ENCODE measurements at places on chromosomes 12 and 14.

GRCh38 chr14:91409928-91410718 lies 7.5 kb downstream of the CCDC88C start:
- peak; percentile 37 for DNase-seq

DNA sequence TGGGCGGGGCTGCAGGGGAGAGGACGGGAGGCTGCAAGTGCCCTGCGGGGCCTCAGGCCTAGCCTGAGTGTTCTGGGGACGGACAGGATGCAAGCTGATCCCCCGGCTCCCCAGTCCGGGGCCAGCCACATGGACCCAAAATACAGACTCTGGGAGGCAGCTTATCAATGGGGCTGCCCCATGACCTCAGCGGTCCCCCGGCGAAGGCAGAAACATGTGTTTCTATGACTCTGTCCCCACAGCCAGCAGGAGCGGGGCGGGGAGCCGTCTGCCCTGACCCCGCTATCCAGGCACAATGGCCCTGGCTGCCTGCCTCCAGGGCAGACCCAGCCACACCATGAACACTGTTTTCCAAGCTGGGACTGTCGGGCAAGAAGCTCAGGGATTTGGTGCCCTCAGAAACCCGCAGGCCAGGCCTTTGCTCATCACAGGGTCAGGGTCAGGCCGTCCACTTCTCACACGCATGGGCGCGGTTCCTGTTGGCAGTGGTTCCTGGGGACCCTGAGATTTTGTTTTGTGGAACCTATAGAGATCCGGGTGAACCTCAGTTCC lies 75.0 kb downstream of the RFLNA start:
- no peak for DNase-seq

DNA sequence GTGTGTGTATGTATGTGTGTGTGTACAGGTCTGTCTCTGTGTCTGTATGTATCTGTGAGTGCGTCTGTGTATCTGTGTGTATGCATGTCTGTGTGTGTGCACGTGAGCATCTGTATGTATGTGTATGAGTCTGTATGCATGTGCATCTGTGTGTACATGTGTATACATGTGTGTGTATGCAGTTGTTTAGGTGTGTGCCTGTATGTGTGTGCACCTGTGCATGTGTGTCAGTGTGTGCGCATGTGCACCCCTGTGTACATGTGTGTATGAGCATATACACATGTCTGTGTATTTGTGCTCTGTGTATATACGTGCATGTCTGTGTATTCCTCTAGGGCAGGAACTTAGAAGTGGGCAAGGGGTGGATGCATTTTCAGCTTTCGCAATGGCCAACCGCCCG lies 116.0 kb downstream of the TMEM132C start:
- DNase-seq, result no peak

DNA sequence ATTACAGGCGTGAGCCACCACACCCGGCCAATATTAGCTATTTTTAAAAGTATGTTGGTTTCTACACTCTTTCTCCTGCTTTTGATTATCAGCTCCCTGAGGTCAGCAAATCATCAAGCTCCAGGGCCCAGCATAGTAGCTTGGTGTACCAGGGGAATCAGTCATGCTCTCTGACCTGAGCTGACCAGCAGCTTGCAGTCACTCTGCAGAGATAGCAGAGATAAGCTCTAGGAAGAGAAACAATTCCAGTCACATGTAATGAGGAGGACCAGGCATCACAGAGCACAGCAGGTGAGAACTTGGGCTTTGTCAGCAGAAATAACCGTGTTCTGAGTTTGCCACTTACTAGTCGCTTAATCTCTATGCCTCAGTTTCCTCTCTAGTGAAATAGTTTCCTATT lies 8.5 kb downstream of the PLEKHD1 start:
- DNase-seq, result no peak

- DNase-seq, result no peak
Measured at GRCh38 chr14:90355540-90356518, 24.1 kb upstream of the NRDE2 start.

- no peak for DNase-seq
Measured at GRCh38 chr14:106129274-106129673, 602.9 kb downstream of the TMEM121 start.

DNA sequence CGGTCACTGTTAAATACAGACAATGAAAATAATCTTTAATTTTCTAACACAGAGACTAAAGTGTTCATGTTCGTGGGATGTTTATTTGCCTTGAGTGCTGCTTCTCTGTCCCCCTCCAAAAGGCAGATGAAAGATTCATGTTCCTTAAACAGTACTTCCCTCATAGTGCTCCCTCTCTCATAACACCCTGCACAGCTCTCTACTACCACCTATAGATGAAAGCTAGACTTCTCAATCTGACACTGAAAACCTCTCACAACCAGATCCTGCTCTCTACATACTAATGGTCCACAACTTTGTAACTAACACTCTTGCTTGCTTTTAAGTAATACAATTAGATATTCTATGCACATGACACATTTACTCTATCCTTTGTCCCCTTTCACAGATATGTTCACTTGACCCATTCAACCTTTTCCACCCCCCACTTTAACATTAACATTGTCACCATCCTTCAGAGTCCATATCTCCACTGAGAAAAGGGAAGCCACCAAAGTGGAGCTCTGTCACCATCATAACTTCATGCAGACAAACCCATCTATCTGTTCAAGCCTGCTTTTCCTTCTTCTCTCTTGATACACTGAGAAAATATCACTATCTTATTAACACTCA lies 266.4 kb upstream of the USP15 start:
- DNase-seq, result no peak

DNA sequence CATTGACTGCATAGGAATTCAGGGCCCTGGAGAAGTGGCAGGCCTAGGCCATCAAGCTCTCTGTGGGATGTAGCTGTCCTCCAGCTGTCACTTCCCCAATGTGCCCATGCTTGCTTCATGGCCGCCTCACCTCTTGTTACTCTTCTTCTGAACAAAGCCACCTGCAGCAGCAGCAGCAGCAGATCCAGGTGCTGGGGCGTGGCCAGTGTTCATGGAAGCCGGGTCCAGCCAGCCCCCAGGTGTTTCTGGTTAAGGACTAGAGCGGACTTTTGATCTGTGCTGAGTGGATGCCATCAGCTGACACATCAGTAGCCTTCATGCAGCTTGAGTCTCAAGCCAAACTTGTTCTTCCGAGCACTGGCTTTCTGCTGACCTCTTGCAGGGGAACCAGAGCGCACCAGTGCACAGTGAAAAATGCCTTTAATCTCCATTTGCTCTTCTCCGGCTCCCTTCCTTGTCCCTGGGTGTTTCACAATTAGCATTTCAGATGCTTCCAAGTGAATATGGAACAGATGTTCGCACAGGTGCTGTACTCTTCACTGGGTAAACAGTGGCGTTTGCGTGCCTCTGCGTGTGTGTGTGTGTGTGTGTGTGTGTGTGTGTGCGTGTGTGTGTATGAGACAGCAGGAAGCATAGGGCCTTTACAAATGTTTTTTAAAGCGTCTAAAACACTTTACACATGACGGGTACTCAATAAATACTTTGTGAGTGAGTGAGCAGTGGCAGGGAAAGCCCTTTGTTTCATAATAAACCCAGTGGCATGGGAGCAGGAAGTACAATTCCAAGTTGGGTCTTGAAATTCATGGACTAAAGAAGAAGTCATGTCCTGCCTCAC lies 20.1 kb downstream of the TPCN1 start:
- DNase-seq, result no peak

- DNase-seq, result no peak
Measured at GRCh38 chr14:52108823-52109222, 40.0 kb upstream of the NID2 start.

- no peak for DNase-seq
Measured at GRCh38 chr12:7834701-7835100, 38.0 kb downstream of the SLC2A14 start.

DNA sequence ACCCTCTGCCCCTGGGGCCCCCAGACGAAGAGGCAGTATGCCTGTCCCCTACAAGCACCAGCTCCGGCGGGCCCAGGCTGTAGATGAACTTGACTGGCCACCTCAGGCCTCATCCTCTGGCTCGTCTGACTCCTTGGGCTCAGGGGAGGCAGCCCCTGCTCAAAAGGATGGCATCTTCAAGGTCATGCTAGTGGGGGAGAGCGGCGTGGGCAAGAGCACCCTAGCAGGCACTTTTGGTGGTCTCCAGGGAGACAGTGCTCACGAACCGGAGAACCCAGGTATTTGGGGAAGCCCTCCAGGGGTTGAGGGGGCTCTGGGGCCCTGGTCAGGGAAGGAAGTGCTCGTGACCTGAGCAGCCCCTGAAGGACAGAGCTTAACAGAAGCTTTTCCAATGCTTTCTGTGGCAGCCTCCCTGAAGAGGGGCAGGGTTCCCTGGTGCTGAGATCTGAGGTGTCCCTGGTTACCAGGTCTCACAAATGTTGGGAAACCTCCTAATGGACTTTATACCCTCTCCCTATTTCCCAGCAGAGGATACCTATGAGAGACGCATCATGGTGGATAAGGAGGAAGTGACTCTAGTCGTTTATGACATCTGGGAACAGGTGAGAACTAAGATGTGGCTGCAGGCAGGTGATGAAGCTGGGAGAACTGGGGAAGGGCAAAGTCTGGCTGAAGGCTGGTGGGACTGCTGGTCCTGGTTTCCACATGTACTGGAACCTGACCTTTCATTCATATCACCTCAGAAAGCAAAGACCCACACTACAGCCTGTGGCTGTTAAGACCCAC lies 1.9 kb downstream of the REM2 start:
- DNase-seq, result no peak

GRCh38 chr12:96045566-96045965 lies 10.2 kb upstream of the LTA4H start:
- DNase-seq, result no peak

DNA sequence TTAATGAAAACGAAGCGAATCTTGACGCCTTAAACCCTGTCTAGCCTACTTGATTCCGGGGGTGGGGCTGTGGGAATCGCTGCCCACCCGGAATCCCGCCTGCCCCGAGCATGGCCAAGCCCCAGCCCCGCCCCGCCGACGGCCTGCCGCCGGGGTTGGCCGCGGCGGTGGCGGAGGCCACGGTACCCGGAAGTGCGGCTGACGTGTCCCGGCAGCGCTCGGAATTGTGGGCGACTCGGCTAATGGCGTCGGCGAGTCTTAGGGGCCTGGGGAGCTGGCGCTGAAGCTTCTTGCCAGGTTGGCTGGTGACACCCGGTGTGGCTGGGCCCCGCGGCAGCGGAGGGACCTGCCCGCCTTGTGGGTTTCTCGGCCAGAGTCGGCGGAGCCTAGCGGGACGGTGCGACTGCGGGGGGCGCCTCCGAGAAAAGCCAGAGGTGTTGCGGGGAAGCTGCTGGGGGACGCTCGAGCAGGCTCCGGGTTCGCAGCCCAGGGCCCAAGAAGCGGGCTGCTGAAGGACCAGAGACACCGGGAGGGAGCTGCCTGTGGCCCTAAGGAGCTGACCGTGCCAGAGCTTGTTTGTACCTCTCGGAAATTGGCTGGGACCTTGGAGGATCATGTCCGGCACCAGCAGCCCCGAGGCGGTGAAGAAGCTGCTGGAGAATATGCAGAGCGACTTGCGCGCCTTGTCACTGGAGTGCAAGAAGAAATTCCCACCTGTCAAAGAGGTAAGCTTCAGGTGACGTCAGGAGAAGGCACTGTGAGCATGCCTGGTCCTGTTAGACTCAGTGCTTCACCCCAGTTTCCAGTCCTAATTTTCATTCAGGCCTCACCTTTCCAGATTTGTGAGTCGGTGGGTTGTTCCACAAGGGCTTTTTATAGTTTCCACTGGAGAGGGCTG lies at the start of gene MON2:
Gene MON2 (plus strand): TSS at position 233 of the 898 bp plus-strand sequence. CDS start 382 bp downstream, at position 615.
- peak; percentile 86 for DNase-seq

DNA sequence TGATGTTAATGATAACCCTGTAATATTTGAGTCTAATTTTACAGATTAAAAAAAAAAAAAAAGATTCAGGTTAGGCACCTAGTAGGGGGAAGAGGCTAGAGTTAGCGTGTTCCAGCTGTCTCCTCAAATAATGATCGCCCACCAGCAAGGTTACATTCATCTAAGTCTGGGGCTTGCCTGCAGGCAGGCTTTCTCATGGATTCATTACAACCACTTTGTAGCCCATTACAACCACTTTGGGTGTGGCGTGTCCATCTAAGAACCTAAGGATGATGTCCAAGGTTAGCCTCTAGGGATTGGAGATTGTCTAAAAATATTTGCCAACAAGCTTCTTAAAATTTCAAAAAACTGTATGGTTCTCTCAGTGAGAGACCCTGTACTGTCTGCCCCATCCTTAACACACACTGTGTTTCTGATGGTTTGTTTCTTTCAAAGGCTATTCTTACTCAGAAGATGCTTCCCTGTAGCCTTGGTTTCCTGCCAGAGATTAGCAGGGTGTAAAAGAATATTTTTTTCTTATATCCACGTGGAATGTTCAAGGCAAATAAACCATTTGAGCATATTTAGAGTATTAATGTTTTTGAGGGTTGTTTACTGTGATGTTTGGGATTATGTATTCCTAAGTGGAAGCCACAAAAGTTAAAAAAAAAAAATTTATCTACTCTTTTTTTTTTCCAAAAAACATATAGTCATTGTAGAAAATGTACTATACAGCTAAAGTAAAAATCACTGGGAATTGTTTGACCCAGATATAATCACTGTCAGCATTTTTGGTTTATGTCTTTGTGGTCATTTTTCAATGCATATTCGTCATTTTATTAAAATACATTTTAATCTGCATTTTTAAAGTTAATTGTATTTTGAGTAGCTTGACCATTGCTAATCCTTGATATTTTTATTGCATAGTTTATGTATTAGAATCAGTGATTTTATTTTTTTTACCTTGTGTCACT lies 1.7 kb downstream of the DYNC1H1 start:
- DNase-seq, result no peak

- no peak for DNase-seq
Measured at GRCh38 chr12:33111850-33112249, 215.3 kb upstream of the PKP2 start.

- no peak for DNase-seq
Measured at GRCh38 chr14:79938185-79938584, 273.1 kb downstream of the DIO2 start.

GRCh38 chr12:84313323-84313675 lies 599.3 kb downstream of the SLC6A15 start:
- DNase-seq, result no peak

DNA sequence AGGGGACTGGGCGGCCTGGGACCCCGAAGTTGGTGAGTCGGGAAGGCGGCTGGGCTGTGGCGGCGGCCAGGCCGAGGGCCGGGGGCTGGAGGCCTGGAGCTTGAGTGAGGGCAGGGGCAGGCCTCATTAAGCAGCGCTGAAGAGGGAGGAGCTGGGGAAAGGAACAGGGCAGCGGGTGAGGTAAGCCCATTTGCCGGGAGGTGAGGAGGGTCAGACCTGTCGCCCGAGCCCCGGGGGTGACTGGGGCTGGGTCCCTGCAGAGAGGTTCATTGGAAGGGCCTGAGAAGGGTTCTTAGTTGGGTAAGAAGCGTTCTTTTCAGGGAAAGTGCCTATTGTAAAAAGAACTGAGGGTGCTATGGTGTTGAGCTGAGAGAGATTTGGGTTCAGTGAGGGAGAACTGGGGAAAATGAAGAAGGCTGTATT lies 441 bp downstream of the RAB5B start:
- DNase-seq, result no peak

DNA sequence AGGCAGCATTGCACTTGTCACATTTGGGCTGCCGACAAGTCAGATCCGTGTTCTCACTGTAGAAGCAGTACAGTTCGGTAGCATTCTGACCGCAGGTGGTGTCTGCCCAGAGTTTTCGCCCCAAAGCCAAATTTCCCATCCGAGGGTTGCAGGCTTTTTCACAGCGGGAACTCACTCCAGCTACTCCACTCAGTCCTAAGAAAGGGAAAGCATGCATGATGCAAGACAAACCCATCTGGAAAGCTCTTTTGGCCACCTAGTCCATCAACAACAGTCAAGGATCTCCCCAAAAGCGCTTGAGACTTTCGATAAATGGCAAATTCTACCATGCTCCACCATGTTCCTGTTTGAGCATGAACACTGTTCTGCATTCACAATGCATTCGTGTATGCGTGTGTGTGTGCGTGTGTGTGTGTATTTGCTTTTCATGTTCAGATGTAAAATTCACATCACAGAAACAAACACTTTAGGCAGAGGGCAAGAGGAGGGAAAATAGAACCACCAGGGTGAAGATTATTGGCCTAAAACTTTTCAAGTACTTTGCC lies 3.2 kb downstream of the NTN4 start:
- DNase-seq, result no peak
